ENCODE measurements at places on chromosomes 13 and 19.

DNA sequence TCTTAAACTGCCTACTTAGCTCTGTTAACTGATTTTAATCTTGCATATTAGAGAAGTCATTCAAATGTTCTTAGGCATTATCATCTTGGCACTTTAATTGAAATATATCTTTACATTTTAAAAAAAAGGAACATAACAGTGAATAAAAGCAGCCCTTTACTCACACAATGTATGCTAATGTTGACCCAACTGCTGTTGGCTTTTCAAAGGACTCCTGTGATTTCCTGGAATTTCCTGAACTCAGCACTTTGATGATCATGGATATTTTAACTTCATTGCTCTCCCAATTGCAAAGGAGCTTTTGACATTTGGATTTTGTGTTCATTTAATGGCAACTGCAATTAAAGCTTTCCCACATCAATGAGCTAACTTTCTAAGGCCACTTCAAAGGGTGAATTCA, 1230.3 kb downstream of the DIAPH3 start:
- no peak for DNase-seq

- peak; percentile 17 for DNase-seq
Observed at GRCh38 chr13:100347968-100348367, 240.6 kb downstream of the GGACT start.

- DNase-seq, result no peak
Observed at GRCh38 chr19:13195678-13196077, 45.5 kb downstream of the IER2 start.

DNA sequence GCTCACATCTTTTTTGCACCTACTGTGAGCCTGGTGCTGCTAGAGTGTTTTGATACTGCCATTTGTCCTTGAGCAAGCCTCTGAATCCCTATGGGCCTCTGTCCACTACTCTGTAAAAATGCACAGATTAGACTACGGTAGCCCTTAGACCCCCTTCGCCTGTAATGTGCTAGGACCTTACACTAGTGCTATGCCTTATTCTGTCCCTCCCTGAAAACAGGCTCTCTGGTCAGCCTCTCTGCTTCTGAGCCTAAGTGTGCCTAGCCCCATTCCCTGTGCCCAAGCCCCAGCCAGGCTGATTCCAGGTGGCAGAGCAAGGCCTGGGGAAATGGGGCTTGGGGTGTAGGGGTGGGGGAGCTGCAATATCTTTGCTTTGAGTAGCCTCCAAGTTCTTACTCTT, 10.7 kb downstream of the HMGB1 start:
- no peak for DNase-seq

DNA sequence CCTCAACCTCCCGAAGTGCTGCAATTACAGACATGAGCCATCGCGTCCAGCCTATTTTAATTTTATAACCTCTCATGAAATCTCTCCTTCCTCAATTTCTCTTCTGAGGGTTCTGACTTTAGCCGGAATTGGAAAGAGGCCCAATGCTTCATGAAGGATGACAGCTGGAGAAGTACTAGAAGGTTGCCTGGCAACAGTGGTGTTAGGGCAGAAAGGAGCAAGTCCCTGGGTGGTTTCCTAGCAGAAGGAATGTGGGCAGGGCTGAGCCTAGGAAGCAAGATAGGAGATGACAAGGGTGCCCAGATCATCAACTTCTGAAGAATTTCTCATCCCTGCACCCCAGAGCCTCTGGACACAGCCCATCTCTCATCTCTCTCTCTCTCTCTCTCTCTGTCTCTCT, 25.8 kb downstream of the CACNG6 start:
- DNase-seq, result peak; percentile 20

DNA sequence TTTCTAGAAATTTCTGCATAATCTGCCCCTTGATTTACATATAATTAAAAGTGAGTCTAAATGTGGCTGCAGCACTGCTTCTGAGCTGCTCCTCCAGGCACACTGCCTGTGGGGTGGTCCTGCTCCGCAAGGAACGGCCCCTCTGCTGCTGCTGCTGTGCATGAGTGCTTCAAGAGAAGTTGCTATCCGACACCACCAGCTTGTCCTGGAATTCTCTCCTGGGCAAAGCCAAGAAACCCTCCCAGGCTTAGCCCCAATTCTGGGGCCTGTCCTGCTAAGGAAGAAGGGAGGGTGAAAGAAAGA, 7.5 kb upstream of the PDCD5 start:
- no peak for DNase-seq

DNA sequence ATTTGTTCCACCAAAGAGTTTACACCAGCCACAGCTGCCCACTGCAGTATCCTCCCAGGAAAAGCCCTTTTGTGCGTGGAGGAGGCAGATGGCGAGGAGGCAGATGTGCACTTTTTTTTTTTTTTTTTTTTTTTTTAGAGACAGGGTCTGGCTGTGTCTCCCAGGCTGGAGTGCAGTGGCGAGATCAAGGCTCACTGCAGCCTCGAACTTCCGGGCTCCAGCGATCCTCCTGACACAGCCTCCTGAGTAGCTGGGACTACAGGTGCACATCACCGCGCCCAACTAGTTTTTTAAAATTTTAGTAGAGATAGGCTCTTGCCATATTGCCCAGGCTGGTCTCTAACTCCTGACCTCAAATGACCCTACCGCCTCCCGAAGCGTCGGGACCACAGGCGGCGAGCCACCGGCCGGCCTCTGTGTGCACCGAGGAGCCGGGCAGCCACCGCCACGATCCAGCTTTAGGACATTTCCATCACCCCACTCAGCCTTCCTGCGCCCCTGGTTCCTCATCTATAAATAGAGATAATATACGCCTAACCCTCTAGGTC, 563 bp upstream of the PDCD5 start:
- DNase-seq, result no peak

DNA sequence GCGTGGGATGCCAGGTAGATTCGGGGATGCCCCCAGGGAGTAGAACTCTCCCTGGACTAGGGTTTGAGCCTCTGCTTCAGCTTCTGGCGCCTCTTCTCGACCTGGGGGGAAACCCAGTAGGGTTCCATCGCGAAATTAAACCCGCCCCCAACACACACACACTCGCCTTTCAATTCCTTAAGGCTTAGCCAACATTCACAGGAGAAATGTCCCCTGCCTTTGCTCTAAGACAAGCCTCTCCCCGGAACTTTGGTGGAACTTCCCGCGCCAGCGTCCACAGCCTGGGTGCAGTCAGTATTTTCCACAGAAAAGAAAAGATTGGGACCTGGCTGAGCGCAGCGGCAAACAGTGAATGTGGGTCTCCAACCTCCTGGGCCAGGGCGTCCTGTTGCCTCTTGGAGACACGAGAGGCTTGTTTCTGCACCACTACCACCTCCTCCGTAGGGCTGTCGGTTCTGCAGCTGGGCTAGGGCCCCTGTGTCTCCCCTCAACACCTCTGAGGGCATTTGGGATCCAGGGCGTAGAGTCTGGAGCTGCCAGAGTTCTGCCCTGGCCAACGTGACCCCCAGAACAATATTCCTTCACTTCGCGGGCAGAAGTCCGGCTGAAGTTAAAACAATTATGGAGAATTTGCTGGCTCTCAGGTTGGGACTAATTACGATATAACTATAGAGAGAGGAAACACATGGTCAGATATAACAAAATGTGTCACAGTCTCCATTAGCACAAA, 3.2 kb downstream of the PDX1 start:
- no peak for DNase-seq

DNA sequence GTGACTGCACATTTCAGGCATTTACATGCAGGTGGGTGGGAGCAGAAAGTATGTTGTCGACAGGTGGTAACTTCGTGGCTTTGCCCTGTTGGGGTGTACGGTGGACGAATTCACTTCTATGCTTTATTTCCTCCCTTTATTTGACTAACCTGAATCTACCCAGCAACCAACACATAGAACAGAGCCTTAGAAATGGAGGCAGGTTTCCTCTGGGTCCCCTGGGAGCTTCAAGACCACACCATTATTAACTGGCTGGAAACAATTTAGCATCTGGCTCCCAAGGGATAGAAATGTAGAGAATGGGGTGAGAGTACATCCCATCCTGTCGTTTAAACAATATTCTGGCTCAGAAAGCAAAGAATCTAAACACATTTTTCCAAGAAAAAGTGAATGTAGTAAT, 244.4 kb downstream of the DLEU7 start:
- DNase-seq, result peak; percentile 21

GRCh38 chr13:99580500-99581268, 79.4 kb downstream of the TM9SF2 start:
- DNase-seq, result no peak

DNA sequence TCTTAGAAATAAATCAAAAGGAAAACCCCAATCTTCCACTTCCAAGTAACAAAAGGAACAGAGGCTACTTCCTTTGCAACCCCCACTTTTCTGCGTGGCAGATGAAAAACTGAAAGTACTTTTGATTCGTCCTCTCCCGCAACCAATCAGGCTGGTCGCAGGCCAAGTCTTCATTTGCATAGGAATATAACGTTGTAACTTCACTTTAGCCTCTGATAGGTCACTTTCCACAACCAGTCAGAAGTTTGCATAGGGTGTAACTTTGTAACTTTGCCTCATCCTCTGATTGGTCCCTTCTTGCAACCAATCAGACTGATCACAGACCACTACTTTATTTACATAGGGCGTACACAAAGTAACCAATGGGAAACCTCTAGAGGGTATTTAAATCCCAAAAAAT, 37.2 kb downstream of the TGDS start:
- DNase-seq, result no peak

DNA sequence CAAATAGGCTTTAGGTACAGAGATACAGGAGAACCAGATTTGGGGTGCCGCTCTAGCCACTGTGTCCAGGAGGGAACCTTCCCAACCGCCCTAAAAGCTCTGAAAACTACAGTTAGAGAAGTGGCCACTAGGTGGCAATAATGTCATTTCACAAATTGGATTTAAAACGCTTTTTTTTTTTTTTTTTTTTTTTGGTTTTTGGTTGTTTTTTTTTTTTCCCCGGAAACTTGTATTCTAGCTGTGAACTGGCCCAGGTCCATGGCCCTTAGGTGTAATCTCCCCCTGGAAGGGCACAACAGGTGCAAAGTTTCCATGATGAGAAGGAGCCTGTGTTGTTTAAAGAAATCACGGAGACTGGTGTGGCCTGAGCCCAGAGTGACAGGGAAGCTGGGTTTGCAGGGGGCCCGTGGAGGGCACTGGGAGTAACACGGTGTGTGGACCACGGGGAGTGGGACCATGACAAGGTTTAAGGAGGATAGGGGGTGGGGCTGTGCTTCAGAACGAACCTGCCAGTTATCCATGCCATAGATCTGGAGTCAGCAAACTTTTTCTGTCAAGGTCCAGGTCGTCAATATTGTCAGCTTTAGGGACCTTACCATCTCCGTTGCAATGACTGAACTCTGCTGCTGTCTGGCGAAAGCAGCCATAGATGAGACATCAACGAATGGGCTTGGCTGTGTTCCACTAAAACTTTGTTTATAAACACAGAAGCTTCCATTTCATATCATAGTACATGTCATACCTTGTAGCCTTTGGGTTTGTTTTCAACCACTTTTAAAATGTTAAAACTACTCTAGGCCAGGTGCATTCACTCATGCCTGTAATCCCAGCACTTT, 10.1 kb downstream of the OR1I1 start:
- DNase-seq, result peak; percentile 71

DNA sequence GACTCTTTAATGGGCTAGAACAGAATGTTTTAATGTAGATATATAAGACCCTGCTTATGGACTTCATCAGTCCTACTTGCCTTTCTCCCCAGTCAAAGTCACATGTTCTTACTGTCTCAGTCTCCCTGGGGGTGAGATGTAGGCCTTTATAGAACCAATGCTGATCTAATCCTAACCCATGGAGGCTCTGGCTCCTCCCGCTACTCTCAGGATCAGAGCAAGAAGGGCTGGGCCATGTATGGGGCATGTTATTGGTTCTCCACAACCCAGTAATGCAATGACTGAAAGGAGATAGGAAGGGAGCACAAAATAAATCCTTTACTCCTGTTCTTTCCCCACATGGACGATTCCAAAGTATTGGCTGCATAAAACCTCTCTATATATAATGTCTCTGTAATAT, 82.3 kb downstream of the UGGT2 start:
- no peak for DNase-seq

DNA sequence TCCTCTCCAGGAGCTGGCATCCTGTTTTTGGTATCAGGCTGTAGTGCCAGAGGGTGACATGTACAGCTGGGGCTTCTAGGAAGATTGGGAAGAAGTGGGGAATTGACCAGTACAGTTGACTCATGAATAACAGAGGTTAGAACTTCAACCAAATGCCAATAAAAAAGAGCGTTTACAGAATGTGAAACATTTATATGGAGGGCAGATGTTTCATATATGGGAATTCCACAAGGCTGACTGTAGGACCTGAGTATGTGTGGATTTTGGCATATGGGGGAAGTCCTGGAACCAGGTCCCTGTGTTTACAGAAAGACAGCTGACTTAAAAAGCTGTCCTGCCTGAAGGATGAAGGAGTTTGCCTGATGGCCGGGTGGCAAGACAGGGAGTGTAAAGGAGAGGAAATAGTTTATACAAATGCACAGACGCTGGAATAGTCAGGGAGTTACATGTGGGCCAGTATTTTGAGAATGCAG, 5.2 kb downstream of the CHAMP1 start:
- peak; percentile 92 for DNase-seq

DNA sequence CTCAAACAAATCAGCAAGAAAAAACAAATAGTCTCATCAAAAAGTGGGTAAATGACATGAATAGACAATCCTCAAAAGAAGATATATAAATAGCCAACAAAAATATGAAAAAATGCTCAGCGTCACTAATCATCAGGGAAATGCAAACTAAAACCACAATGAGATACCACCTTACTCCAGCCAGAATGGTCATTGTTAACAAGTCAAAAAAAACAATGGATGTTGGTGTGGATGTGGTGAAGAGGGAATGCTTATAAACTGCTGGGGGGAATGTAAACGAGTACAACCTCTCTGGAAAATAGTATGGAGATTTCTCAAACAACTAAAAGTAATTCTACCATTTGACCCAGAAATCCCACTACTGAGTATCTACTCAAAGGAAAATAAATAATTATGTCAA, 239.2 kb upstream of the RFC3 start:
- no peak for DNase-seq

DNA sequence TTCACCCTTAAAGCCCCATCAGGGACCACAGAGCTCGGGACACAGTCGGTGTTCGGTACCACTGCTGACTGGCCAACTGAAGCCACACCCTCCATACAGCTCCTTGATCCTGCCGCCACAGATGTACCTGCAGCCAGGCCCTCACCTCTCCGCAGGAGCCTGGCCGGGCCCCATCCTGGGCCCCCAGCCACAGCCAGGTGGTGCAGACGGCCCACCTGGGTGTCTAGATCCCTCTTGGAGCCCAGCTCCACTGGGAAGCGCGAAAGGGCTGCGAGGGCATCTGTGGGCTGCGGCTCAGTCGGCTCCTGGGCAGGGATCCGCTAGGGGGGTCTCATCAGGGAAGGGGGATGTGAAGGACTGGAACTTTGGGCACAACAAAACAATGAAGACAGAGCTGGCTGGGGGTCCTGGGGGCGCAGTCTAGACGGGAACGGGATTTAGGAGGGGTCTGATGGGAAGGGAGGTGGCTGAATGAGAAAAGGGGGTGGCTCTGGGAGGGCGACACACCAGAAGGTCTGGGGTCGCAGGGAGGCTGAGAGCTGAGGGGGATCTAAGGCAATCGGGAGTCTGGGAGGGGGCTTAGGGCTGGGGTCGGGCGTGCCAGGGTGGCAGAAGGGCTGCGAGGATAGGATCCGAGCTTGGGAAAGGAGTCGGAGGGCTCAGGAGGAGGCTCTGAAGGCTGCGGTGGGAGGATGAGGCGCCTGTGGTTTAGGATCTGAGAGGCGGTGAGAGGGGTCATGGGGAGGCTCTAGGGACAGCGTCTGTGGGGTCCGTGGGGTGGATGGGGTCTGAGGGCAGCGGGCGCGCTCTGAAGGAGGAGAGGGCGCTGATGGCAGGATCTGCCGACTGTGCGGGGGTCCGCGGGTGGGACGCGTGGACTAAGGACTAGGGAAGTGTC, 15.8 kb downstream of the PRODH2 start:
- DNase-seq, result no peak
